ENCODE measurements at places on chromosomes 6 and 20.

GRCh38 chr20:52785679-52786078 is 186.5 kb upstream of the TSHZ2 start:
- DNase-seq: no peak

GRCh38 chr6:4999586-4999985 is 4.3 kb downstream of the RPP40 start:
- DNase-seq: no peak

DNA sequence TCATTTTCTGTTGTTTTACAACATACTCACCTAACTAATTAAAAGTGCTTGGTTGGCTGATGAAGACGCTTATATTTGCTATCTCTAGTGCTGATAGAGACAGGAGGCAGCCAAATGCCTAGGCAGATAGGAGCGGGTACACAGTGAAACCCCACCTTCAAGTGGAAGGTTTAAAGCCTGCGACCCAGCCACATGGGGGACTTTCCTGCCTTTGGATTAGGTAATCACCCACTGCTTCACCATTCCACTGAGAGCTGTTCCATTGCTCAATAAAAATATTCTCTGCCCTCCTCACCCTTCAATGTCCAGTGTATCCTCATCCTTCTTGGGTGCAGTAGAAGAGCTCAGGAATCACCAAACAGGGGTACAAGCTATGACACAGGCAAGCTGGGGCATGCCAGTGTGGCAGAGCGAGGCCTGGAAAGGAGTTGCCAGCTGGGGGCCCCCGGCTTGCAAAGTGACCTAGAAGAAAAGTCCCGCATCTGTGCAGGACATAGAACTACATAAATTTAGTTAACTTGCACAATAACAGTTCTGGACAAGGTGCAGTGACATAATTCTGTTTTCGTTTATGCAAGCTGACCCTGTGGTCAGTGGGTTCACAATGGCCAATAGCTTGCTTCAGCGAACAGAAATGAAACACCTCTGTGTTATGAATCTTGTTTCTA is 112.0 kb upstream of the MLIP start:
- DNase-seq: no peak

DNA sequence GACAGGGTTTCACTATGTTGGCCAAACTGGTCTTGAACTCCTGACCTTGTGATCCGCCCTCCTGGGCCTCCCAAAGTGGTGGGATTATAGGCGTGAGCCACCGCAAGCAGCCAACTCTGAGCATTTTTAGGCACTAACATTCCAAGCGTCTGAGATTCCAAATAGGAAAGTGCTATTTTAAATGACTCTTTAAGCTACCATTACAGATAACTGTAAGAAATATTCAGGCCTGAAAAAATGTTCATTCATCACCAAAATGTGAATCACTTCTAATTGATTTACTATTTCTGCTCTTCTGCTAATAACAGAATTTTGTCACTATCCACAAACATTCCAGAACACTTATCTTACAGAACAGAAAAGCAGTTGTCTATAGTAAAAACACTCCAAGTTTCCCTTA is 106.5 kb downstream of the BACH2 start:
- no peak for DNase-seq

DNA sequence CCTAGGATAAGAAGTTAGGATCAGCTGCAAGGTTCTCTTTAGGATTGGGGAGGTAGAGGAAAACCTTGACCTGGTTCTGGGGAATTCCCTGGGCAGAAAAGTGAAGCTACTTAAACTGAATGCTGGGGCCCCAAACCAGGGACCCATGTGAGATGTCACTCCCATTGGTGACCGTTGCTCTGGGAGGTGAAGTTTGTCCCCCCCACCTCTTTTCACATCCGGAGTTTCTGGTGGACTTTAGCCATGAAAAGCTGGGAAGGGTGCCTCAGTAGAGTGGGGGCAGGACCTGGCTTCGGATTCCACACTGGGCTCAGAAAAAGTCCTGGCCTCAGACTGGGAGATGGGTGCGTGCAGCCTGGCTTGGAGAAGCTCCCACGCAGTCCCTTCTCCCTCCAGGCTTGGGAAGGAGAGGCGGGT is 13.2 kb downstream of the TJAP1 start:
- DNase-seq: no peak

DNA sequence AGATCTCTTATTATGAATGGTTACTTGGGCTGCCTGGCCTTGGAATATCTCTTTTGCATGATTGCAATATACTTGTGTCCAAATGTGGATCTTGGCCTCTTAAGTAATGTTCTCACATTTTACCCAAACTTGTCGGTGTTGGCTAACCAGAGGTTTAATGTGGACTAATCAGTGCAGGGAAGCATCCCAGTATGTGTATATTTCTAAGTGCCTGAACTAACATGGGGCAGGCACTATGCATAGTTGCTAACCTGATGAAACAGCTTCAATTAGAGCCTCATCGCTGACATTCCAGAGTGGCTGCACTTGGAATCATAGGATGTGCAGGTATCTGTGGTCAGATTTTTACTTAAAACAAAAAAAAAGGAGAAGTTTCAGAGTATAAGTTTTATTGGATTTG is 160.0 kb downstream of the PDE7B start:
- no peak for DNase-seq

- DNase-seq: no peak
Observed at GRCh38 chr6:136251394-136251793, 1.3 kb upstream of the MTFR2 start.

GRCh38 chr6:134741200-134741536 is 208.7 kb downstream of the ALDH8A1 start:
- peak; percentile 19 for DNase-seq

- DNase-seq: no peak
Observed at GRCh38 chr6:142294679-142295078, 7.1 kb upstream of the ADGRG6 start.
